ENCODE measurements at places on chromosomes 3 and 15. TPM values are rescaled to one million over a fixed set of nuclear protein-coding genes. Genes with fewer than 3 reads are reported as not detected.

SNTN gene
- polyA plus RNA-seq = not detected

CCDC39 gene
- polyA plus RNA-seq = not detected

CDHR4 gene
- not detected for polyA plus RNA-seq

THRB gene
- 0.05 TPM for polyA plus RNA-seq

SH2D7 gene
- polyA plus RNA-seq = not detected

MME gene
- polyA plus RNA-seq = 0.27 TPM

CPNE4 gene
- polyA plus RNA-seq = not detected

Measured in CD14-positive monocyte (primary cell).